ENCODE measurements at places on chromosomes 12 and 14. TPM values are rescaled to one million over a fixed set of nuclear protein-coding genes. Genes with fewer than 3 reads are reported as not detected.

Gene TAS2R50
- 1.3 TPM for total RNA-seq

Gene ITGB7
- total RNA-seq = 0.15 TPM

Gene KRT74
- total RNA-seq = not detected

Gene HOXC4
- total RNA-seq = not detected

Gene PZP
- total RNA-seq = not detected

Gene HCAR3
- not detected for total RNA-seq
